Mammary microvascular endothelial cell (primary cell): ENCODE measurements at places on chromosomes 2 and 18. TPM values are rescaled to one million over a fixed set of nuclear protein-coding genes. Genes with fewer than 3 reads are reported as not detected.

The IL1R2 gene
- not detected in 2 replicates for total RNA-seq

The TGFA gene
- total RNA-seq: 3.1 and 4.7 TPM in 2 replicates

The GPR148 gene
- not detected in 2 replicates for total RNA-seq

The SLC38A11 gene
- not detected in 2 replicates for total RNA-seq

The MC4R gene
- total RNA-seq: not detected in 2 replicates

The GPR35 gene
- total RNA-seq: 0.10 TPM in 1 of 2 replicates, not detected in the other
